ENCODE measurements at places on chromosomes 11 and 22. TPM values are rescaled to one million over a fixed set of nuclear protein-coding genes. Genes with fewer than 3 reads are reported as not detected.

DNA sequence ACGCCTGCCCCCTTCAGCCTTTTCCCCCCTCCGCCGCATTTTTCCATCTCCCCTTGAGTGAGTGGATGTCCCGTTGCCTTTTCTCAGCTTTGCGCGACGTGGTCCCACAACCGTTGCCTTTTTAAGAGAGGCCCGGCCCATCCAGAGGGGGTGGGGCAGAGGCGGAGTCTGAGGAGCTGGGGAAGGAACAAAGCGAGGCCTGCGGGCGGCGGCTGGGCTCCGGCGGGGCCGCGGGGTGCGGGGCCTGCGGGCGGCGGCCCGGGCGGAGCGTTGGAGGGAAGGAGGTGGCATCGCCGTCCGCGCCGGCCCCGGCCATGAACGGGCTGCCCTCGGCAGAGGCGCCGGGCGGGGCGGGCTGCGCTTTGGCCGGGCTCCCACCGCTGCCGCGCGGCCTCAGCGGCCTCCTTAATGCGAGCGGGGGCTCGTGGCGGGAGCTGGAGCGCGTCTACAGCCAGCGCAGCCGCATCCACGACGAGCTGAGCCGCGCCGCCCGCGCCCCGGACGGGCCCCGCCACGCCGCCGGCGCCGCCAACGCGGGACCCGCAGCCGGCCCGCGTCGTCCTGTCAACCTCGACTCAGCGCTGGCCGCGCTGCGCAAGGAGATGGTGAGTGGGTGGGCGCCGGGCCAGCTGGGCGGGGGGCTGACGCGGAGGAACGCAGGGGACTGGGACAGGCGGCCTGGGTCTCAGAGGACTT is at the start of gene FAM89B:
TSS of gene FAM89B (plus strand) at position 183 of the 696 bp plus-strand sequence. CDS start at position 315, 132 bp downstream.
- peak; percentile 92 for DNase-seq

GRCh38 chr22:23519442-23520157 is 60.5 kb downstream of the IGLL1 start:
- DNase-seq: no peak

- no peak for DNase-seq
These were observed 3.3 kb upstream of the CRACR2B start for GRCh38 chr11:824292-824880.

- DNase-seq: peak; percentile 30
These were observed 11.8 kb downstream of the SOX10 start for GRCh38 chr22:37972527-37972926.

- DNase-seq: no peak
These were observed 335.5 kb upstream of the CHORDC1 start for GRCh38 chr11:90558328-90558865.

DNA sequence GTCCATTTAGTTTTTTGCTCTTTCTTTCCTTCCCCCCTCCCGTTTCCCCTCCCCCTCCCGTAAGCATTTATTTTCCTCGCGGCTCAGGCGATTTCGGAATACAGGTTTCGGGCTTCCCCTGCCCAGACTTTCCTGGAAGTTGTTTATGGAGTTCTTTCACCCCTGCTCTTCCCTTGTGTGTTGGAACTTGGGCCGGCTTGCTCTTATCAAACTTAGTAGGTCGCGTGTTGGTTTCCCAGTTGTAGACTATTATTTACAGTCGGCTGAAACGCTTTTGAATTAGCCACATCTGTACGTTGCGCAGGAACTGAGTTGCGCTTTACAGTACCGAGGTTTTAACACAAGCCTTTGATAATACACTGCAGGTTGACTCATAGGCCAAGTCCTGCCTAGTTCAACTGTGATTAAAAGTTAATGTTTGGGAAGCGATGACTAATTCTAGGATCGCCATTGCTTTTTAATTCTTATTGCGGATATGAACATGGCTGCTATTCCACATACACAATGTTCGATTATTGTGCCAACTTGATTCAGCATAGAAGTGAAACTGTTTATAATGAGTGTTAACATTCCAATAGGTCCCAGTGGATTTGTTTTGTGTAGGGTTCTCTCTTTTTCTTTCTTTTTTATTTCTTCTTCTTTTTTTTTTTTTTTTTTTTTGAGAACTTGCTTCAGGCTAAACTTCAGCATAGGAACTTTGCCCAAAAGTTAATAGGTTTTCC is 1.7 kb downstream of the YAP1 start:
- DNase-seq: peak; percentile 70

- DNase-seq: no peak
These were observed 76.3 kb downstream of the CYB5R2 start for GRCh38 chr11:7596975-7597391.

DNA sequence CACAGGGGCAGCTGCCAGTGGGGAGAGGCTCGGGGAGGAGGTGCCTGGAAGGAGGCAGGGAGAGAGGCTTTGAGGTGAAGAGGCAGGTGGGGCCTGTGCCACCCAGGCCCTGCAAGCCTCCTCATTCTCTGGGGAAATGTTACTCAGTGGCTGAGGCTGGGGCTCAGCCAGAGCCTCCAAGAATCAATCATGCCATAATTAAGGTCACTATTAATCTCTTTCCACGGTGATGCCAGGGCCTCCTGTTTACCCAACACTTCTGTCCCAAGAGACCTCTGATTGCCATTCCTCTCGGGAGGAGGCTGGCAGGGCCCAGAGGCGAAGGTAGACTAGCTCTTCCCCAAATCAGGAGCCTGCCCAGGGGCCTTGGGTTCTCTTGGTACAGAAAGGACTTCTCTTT is 38.4 kb downstream of the GDPD5 start:
- no peak for DNase-seq

DNA sequence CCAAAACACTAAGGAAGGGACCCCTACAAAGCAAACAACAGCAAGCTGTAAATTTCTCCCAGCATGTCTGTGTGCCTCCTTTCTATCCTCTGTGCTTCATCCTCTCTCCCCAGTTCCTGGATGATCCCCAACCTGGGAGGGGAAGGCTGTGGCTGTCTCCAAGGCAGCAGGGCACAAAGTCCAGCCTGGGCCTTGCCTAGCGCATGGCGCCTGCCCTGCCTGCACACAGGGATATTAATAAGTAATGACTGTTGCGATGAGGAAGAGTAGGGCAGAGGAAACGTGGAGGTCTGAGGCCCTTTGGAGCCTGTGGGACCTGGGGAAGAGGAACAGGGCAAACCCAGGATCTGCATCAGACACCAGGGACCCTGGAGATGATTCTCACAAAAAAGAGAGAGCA is 2.0 kb downstream of the USH1C start:
- no peak for DNase-seq

- no peak for DNase-seq
These were observed 1.5 kb upstream of the SLC22A25 start for GRCh38 chr11:63244862-63245261.

DNA sequence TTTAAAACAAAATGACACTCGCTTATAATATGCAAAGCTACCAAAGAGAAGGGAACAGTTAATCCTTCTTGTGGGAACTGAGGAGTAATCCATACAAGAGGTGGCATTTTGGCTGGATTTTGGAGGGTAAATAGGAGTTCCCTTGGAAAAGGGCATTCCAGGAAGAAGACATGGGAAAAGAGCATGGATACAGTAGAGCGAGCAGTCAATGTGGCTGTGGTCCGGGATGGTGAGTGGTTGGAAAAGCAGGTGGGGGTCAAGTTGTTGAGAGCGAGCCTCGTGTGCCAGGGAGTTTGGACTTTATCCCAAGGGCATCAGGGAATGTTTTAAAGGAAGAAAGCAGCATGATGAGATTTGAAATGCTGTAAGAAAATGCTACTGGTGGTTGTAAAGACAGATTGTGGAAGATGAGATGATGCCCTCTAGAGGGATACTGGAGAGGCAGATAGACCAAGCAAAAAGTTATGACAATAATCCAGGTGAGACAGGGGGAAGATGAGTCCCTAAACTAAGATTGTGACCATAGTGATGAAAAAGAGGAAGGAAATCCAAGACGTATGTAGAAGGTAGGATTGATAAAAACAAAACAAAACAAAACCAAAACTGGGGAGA is 3.8 kb upstream of the MMP7 start:
- DNase-seq: no peak

GRCh38 chr11:11798586-11799438 is 43.0 kb upstream of the USP47 start:
- peak; percentile 38 for DNase-seq

DNA sequence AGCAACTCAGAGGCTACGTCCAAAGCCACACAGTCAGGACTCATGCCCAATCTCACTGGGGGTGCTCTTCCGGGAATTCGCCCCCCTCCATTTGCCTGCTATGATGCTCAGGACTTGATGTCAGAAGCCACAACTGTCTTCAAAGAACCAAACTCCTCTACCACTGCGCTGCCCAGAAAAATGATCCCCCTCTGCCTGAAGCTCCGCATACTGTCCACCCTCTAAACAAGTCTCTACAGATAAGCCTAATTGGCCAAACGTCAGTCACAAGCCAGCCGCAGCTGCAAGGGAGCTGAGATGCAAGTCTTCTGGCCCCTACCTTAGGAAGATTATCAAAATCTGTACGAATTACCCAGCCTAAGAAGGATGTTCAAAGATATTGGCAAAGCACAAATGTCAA is 294.6 kb downstream of the BUD13 start:
- DNase-seq: no peak

DNA sequence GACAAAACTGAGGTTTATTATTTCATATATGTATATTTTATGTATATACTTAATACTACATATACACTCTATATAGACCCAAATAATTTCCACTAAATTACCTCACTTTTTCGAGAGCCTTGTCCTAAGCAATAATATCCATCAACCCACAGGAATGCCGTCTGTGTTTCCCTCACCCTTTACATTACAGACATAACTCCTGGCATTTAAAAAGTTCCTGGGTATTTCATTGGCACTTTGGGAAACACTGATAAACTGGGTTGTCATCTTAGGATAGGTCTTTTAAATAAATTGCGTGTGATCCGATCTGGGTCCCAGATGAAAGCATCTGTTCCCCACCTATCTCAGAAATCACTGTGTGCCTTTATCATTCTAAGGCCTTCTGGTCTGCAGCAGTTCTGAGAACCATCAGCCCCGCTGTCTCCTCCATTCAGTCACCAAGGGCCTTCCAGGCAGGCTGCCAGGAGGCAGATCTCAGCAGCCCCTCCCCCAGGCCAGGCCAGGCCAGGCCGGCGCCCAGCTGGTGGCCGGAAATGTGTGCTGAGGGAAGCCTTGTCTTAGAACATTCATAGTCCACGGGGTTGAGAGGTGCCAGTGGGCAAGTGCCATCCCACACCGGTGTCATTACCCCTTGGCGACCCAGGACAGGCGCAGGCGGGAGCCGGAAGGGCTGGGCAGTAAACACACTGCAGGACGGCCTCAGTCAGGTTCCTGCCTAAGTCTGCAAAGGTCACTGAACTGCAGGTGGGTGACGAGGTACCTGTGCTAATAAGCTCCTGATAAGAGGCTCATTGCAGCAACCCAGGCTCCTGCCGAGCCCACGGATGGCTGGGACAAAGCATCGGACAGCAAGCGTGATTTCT is 3.3 kb downstream of the FGF19 start:
- peak; percentile 82 for DNase-seq

- DNase-seq: no peak
These were observed 97.4 kb upstream of the IGLL5 start for GRCh38 chr22:22789922-22790845.

GRCh38 chr11:12860827-12861226 is 148.3 kb upstream of the RASSF10 start:
- no peak for DNase-seq

GRCh38 chr11:98180511-98180910 is 840.2 kb upstream of the CNTN5 start:
- no peak for DNase-seq

GRCh38 chr11:16086229-16086819 is 270.0 kb downstream of the SOX6 start:
- no peak for DNase-seq

DNA sequence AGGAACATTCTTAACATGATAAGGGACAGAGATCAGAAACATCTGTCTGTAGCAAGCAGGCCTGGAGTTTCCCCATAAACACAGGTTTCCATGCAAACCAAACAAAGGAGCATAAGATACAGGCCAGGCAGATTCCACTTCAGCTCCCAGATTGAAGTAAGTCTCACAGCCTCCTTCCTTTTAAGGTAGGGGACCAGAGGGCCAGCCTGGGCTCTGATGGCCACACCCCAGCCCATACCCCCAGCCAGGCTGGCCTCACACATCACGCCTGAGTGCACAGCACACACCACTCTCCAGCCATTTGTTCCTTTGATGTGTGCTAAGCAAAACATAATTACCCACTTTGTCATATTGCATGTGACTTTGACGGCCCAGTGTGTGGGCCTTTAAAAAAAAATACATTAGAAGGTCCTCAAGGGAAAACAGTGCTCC is 518.7 kb downstream of the NTM start:
- DNase-seq: peak; percentile 67

GRCh38 chr22:34738661-34739400 is 327.1 kb upstream of the ISX start:
- DNase-seq: no peak

DNA sequence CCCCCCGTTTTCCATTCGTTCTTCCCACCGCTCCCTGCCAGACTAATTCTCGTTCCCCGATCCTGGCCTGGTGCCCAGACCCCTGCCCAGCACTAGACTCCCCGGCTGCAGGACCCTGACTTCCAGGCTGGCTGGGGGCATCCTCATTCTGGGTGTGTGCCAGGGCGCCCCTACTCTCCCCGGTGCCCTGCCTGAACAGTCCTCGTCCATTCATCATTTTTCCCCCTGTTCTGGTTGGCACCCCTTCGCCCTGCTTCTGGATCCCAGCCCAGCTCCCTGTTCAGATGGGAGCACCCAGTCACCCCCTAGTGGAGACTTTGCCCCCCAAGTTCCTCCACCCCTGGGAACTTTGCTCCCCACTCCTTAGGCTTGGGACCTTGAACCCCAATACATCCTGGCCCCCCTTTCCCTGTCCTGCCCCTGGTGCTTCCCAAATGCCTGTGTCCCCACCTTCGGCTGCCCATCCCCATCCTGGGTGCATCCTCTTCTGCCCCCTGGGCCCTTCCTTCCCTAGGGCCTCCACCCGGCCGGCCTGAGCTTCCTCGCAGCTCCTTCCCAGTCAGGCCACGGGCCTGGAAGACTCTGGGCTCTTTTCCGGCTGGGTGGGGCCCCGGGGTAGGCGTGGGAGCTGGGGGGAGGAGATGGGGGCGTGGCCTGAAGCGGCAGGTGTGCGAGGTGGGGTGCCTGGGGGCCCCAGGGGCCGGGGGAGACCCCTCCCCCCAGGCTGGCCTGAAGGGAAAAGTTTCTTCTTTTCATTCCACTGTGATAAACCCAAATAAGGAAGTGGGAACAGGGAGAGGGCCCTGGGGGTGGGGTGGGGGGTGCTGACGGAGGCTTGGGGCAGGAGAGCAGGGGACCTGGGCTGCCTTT is 908 bp downstream of the PLCB3 start:
- DNase-seq: no peak

Gene CCDC88B
- 4.5 TPM for polyA plus RNA-seq

Gene SCT
- polyA plus RNA-seq: 127 TPM

Gene NCAM1
- polyA plus RNA-seq: 183 TPM

Gene VSIG10L2
- not detected for polyA plus RNA-seq

Gene BANF1
- 217 TPM for polyA plus RNA-seq

Gene SREBF2
- polyA plus RNA-seq: 83.4 TPM

Gene KCNQ1OT1
- polyA plus RNA-seq: 1.3 TPM

Gene RASSF10
- 0.34 TPM for polyA plus RNA-seq

Gene TNNT3
- 8,959 TPM for polyA plus RNA-seq

Gene PANX3
- not detected for polyA plus RNA-seq

Gene OR4D5
- not detected for polyA plus RNA-seq

Gene CEND1
- polyA plus RNA-seq: 0.67 TPM

Gene P2RX6
- polyA plus RNA-seq: 28.1 TPM

Data from hindlimb muscle (tissue), 1 donor.